ENCODE measurements at places on chromosomes 11 and 22.

DNA sequence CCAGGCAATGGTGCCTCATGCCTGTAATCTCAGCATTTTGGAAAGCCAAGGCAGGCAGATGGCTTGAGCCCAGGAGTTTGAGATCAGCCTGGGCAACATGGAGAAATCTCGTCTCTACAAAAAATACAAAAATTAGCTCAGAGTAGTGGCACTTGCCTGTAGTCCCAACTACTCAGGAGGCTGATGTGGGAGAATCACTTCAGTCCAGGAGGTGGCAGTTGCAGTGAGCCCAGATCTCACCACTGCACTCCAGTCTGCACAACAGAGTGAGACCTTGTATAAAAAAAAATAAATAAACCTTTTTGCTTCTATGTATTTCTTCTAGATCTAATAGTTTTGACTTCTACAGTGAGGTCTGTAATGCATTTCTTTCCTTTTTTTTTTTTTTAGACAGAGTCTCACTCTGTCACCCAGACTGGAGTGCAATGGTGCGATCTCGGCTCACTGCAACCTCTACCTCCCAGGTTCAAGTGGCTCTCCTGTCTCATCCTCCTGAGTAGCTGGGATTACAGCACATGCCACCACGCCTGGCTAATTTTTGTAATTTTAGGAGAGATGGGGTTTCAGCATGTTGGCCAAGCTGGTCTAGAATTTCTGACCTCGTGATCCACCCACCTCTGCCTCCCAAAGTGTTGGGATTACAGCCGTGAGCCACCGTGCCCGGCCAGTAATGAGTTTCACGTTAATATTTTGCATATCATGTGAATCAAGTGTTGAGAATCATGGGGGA, 18.1 kb upstream of the RDX start:
- no peak for DNase-seq

DNA sequence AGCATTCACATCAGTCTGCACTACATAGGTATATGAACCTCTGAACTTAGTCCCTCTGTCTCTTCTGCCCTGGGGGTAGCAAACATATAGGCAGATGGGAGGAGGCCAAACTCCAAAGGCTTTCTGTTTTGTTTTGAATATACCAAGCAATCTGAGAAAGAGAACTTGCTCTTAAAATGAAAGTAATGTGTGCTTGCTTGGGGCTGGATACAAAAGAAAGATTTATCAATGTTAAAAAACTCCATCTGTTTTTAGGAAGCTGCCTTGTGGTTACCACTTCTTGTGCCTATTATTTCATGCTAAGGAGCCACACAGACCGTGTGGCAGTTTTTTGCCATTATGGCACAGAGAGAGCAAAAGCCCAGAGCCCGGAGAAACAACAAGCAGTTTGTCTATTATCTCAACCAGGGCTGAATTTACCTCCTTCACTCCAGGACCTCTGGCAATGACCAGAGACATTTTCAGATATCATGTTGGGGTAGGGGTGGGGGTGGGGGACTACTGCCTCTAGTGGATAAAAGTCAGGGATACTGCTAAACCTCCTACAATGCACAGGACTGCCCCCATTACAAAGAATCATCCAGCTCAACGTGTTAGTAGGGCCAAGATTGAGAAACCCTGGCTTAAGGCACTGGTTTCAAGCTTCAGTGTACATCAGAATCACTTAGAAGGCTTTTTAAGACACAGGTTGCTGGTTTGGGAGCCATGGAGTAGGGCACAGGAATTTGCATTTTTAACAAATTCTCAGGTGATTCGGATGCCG, 124.2 kb downstream of the APIP start:
- no peak for DNase-seq

DNA sequence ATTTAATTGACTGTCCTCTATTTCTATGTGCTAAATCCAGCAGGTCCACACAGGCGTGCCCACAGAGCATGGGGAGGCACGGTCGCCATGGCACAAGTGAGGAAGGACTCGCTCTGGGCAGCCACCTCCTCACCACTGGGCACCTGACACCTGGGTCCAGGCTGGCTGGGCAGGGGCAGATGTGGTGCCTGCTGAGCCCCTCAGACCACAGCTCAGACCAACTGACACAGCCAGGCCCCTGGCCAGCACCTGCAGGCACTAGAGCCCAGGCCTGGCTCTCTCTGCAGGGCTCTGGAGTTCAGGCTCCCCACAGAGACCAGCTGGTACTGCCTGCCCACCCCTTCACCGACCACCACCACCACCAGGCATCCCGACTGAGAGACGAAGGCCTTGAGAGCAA, 27.9 kb downstream of the LINC01488 start:
- no peak for DNase-seq

DNA sequence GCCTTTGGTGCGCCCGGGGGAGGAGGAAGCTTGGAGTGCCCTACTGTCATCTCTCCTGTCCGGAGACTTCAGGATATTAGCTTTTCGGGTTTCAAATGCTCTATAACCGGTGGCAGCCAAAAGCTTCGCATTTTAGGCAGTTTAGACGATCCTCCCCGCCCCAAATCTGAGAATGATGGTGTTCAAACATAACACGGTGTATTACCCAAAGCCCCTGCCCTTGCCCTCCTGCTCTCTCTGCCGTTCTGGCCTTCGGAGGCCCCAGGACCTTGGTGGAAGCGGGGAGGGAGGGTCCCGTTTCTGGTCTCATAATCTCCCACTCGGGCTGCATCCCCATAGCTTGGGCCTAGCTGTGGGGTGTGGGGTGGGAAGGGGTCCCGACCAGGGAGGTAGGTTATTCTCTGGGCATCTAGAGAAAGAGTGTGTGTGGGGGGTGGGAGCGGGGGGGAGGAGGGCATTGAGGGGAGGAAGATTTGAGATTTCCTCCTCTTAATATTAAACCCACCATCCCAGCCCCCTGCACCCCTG, 2.3 kb downstream of the PKNOX2 start:
- no peak for DNase-seq

GRCh38 chr11:22466809-22467208, 128.6 kb downstream of the SLC17A6 start:
- no peak for DNase-seq

All from stimulated activated naive CD4-positive, alpha-beta T cell (primary cell).